NCI-H1092 (cell line): ENCODE measurements at places on chromosomes 7 and 10.

DNA sequence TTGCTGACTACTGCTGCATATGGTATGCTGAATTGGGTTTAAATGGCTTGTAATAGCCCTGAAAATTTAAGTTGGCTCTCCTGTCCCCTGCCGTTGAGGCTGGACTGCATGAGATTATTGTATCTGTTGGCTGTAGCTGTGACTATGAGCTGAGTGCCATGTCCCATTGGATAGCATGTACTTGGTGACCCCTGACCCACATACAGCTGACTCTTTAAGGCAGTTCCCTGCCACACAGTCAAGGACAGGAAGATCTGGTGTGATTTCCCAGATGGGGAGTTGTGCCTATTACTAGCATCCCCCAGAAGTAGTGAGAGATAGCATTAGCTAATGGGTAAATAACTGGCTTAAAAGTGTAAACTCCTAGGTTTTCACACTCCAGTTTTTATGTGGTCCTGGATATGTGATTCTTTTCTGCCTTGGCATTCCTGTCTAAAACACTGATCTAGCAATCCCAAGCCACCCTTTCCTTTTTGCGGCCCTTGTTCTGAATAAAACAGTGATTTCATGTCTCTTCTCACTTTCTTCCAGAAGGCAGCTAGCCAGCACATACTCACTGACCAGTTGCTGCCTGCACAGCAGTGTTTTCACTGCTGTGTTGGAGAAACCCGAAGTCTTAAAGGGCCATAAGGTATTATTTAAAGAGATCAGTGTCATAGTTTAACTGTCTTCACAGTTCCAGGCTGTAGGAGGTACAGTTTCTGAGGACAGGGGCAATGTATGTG, 35.9 kb downstream of the LRRC4 start:
- no peak for DNase-seq

- DNase-seq: no peak
Measured at GRCh38 chr10:10870523-10871241, 147.0 kb upstream of the CELF2 start.

DNA sequence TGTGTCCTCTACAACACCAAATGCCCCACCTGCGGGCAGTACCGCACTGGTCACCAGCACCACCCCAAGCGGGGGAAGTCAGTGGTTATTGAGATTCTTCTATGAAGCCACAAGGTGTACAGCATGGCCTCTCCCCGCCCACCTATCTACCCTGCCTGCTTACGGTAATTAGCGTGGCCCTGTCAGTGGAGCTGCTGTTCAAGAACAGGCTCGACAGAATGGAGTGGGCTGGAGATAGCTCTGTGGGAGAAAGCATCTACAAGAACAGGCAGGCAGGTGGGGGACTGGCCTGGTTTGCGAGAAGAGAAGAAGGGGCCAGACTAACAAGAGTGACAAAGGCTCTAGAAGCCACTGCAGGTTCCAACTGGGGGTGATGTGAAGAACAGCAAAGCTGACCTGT, 108.3 kb downstream of the RNF216 start:
- no peak for DNase-seq

DNA sequence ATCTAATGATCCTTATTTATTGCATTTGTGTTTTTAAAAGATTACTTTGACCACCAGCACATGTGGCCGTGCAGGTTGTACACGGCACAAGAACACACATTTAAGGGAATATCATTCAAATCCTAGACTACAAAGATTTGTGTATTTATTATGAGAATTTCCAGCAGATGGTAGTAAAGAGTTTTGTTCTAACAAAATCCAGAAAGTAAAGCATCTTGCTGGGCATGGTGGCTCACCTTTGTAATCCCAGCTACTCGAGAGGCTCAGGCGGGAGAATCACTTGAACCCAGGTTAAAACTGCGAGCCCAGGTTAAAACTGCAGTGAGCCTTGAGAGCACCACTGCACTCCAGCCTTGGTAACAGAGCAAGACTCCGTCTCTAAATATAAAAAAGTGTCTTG, 31.5 kb downstream of the MACROH2A2 start:
- no peak for DNase-seq

DNA sequence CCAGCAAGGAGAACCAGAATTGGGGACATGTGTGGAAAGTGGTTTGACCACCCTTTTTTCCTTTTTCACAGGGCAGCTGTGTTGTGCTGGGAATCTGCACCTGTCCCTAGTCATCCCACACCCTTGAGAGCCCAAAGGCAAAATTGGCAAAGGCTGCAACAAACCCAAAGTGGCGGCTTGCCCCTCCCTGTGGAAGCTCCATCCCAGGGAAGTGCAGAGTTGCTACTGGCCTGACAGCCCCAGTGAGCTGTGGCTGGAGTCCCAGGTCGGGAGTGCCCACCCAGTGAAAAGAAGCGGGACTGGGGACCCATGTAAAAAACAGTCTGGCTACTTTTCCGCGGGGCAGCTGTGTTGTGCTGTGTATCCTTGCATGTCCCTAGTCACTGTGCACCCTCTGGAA, 109.1 kb upstream of the GRM3 start:
- no peak for DNase-seq

DNA sequence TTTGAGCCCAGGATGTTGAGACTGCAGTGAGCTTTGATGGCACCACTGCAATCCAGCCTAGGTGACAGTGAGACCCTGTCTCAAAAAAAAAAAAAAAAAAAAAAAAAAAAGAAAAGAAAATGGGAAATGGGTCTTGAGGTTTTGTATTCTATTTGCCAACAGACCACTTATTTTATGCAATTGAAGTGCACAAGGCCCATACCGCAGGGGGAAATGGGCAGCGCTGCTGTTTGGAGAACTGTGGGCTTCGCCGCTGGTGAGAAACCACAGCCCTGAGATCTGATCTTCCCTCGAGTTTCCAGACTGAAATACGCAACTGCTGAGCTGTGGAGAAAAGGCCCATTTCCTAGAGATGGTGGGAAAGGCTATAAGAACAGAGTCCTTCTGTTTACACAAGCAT, 512.0 kb downstream of the TCERG1L start:
- no peak for DNase-seq

DNA sequence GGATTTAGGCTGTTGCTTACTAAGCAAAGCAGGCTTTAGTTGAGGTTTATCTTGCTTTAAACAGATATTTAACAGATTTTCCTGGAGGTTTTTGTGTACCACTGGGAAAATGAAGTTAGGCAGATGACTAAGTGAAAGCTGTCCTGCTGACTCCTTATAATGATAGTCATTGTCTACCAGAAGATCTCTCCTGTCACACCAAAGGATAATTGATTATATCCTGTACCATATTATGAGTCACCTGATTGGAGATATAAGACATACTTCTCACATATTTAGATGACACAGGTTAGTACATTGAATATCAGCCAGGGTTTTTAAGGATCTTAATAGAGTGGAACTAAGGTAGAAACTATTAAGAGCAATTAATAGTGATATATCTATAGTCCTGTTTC, 68.4 kb downstream of the PTEN start:
- DNase-seq: no peak

GRCh38 chr10:306675-307185, 171.5 kb downstream of the ZMYND11 start:
- no peak for DNase-seq

- no peak for DNase-seq
Measured at GRCh38 chr10:86299562-86299961, 67.0 kb downstream of the GRID1 start.

DNA sequence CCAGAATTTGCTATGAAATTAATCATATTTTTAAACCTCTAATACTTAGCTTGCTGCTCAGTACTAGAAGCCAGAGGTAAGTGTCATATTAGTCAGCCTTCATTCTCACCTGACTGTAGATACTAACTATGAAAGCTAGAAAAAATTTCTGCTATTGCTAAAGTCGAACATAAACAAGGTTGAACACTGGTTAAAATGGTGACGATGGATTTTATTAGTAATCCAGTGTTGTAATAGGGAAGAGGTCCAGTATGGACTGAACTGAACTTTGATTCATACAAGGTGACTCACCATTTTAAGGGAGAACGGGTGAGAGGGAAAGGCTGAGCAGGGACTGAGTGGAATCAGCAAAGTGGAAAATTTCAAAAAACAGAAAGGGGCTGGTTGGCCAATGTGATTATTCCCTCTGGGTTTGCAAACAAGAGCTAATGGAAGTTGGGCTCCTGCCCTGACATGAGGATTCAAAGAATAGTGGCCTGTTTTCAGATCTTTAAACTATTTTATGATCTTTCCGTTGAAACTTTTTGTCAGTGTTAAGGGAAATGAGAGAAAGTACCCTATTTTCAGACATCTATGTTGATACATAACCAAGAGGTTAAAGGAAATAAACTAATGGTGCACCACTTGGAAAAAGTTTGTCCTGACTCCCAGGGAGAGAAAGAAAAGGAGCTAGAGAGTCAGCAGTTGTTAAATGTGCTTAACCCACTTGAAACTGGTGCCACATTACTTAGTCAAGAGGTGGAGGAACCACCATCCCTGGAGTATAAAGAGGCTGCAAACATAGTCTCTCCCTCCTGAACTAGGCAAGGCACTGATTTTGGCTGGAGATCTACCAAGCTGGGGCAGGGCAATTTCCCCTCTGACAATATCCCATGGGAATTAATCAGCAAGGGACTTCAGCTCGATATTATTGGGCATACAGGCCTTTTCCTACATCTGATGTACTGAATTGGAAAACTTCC, 15.3 kb upstream of the AKR1C1 start:
- DNase-seq: no peak

- no peak for DNase-seq
Measured at GRCh38 chr7:47905076-47905920, 43.0 kb downstream of the PKD1L1 start.

DNA sequence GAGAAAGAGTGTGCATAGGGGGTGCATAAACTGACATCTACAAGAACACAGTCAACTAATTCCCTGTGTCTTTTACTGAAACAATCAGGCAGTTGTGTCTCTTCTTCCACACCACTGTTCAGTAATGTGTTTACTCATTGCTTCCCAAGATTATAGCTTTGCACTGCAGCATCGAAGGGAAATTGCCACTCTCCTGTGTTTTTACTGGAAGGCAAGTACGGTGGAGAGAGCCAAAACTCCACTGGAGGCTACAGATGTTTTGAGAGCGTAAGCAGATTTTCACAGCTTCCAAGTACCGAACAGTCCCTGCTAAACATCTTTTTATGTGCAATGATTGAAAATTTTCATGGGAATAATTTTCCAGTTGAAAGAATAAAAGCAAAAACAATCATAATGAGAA, 510.5 kb upstream of the AKR1E2 start:
- no peak for DNase-seq

GRCh38 chr10:60042262-60042661, 135.9 kb upstream of the CCDC6 start:
- DNase-seq: no peak

GRCh38 chr7:75994388-75995051, at the start of gene TMEM120A:
TMEM120A (minus strand) TSS chr7:75994595; CDS start chr7:75994570, 25 bp downstream.
- DNase-seq: peak; percentile 88

- no peak for DNase-seq
Measured at GRCh38 chr10:113922787-113923570, 68.5 kb downstream of the NHLRC2 start.
